ENCODE measurements at places on chromosomes 16 and 17. TPM values are rescaled to one million over a fixed set of nuclear protein-coding genes. Genes with fewer than 3 reads are reported as not detected.
A peak's percentile ranks its signal among the peaks of the same experiment; 100 is the strongest.

Gene BAIAP2
- 48.7 TPM for total RNA-seq

Gene NHLRC4
- 0.36 TPM for total RNA-seq

Gene MRPL12
- total RNA-seq: 59.8 TPM

Gene UQCRC2
- 283 TPM for total RNA-seq

Gene ZPBP2
- total RNA-seq: not detected

Gene RNU2-1
- total RNA-seq: 1,456 TPM

Gene KRTAP4-11
- total RNA-seq: not detected

Gene KRT39
- not detected for total RNA-seq

Gene TAT
- 0.26 TPM for total RNA-seq

Gene ZC3H7A
- total RNA-seq: 64.1 TPM

Gene SCARF1
- 16.3 TPM for total RNA-seq

Gene KRTAP3-1
- total RNA-seq: not detected

- DNase-seq: no peak
These were observed 13.8 kb upstream of the DUSP14 start for GRCh38 chr17:37475731-37476420.

DNA sequence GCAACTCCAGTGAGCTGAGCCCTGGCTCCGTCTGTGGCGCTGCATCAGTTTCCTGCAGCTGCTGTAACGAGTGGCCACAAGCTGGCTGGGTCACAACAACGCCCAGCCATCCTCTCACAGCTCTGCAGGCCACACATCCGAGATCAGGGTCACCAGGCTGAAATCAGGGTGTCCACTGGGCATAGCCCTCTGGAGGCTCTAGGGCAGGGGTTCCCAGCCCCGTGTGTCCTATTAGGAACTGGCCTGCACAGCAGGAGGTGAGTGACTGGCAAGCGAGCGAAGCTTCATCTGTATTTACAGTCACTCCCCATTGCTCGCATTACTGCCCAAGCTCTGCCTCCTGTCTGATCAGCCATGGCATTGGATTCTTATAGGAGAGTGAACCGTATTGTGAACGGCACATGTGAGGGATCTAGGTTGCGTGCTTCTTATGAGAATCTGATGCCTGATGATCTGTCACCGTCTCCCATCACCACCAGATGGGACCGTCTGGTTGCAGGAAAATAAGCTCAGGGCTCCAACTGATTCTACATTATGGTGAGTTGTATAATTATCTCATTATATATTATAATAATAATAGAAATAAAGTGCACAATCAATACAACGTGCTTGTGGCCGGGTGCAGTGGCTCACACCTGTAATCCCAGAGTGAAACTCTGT, 176.5 kb downstream of the SEC14L1 start:
- no peak for DNase-seq

GRCh38 chr17:35740997-35741931, 9.8 kb downstream of the RASL10B start:
- no peak for DNase-seq

GRCh38 chr16:23962001-23962400, 126.2 kb downstream of the PRKCB start:
- DNase-seq: peak; percentile 17

- DNase-seq: peak; percentile 67
These were observed 20.8 kb upstream of the ZNF423 start for GRCh38 chr16:49876716-49877129.

DNA sequence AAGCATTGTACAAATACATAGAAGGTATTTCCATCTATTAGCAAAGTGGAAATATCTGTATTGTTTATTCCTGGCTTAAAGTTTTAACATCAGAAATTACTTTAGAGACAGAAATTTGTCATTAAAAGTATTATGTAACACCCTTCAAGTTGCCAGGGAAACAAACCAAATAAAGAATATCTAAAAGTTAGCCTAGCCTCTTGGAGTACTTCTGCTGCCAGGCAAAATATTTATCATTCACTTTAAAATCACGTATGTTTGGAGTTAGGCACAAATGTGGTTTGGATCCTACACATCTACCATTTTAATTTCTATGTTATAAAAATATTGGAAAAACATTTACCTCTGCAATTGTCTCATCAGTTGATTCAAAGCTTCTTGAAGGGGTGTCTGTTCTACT, 14.7 kb downstream of the BRD7 start:
- DNase-seq: no peak

DNA sequence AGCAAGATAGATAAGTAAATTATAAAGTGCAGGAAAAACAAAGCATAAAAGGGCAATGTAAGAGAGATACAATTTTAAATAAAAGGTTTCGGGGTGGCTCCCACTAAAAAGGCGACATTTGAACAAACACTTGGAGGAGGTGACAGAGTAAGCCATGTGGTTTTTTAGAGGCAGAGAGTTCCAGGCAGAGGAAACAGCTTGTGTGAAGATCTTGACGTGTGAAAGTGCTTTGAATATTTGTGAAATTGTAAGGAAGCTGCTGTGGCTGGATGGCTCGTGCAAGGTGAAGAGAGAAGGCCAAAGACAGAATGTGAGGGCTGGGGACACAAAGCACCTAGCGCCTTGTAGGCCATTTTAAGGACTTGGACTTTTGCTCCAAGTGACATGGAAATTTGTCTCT, 28.6 kb upstream of the HYDIN start:
- DNase-seq: no peak

- peak; percentile 54 for DNase-seq
These were observed 24.9 kb upstream of the RFFL start for GRCh38 chr17:35088356-35088880.

DNA sequence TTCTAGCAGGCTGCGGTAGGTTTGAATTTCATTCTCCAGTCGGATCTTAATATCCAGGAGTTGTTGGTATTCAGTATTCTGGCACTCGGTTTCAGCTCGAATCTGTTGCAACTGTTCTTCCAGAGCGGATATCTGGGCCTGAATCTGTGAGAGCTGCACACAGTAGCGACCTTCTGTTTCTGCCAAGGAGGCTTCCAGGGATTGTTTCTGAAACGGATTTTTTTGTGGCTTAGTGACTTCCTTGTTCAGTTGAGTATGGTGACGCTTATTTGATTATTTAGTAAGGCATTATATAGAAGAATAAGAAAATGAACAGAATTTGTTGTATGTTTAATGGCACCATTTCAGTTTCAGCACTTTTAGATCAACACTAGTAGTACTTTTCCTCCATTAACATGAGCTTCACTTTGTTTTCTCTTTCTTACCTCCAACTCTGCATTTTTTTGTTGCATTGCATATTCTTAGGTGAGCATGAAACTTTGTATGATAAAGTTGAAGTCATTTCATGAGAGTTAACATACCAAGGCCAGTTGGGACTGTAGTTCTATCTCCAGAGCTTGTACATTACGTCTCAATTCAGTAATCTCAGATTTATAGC, 2.8 kb downstream of the KRT10 start:
- DNase-seq: no peak

DNA sequence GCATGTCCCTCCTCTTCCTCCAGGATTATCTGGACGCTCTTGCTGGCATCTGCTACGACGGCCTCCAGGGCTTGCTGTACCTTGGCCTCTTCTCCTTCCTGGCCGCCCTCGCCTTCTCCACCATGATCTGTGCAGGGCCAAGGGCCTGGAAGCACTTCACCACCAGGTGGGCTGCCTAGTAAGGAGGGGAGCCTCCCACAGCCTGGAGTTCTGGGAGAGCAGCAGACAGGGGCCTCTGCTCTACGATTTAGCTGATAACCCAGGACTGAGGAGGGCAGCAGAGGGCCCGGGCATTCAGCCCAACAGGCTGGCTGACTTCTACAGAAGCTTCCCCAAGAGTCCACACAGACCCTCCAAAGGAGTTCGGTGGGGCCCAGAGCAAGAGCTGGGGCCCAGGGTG, 21.8 kb upstream of the DNAI2 start:
- DNase-seq: no peak

DNA sequence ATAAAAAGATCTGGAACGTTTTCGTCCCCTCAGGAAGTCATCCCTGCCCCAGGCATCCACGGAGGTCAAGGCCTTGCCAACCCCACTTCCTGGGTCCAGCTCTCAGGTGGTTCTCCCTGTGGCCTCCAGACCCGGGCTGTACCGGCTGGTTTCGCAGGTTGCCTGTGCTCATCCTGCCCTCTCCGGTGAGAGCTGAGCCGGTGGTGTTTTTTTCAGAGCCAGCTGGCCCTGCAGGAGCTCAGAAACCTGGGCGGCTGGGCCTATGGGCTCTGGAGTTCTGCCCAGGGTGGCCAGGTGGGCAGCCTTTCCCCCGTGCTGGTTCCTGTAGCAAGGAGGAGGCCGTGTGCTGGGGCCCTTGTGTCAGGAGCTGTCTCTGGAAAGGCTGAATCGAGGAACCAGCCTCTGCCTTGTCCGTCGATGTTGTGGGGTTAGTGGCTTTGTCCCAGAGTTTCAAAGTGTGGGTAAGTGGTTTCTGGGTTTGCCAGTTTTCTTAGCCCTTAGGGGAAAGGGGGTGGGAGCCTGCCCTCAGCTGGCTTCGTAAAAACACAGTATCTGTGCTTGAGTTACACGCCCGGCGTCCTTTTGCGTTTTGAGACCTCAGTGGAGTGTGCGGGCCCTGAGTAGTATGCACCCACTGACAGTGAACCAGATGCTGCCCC, 23.6 kb downstream of the C16orf90 start:
- DNase-seq: no peak

DNA sequence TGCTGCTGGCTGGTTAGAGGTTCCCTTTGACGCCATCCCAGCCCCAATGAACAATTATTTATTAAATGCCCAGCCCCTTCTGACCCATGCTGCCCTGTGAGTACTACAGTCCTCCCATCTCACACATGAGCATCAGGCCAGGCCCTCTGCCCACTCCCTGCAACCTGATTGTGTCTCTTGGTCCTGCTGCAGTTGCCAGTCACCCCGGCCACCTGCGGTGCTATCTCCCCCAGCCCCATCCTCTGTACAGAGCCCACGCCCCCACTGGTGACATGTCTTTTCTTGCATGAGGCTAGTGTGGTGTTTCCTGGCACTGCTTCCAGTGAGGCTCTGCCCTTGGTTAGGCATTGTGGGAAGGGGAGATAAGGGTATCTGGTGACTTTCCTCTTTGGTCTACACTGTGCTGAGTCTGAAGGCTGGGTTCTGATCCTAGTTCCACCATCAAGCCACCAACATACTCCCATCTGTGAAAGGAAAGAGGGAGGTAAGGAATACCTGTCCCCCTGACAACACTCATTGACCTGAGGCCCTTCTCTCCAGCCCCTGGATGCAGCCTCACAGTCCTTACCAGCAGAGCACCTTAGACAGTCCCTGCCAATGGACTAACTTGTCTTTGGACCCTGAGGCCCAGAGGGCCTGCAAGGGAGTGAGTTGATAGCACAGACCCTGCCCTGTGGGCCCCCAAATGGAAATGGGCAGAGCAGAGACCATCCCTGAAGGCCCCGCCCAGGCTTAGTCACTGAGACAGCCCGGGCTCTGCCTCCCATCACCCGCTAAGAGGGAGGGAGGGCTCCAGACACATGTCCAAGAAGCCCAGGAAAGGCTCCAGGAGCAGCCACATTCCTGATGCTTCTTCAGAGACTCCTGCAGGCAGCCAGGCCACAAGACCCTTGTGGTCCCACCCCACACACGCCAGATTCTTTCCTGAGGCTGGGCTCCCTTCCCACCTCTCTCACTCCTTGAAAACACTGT, 11.3 kb downstream of the CX3CL1 start:
- no peak for DNase-seq

GRCh38 chr16:79429381-79430190, 171.0 kb downstream of the MAF start:
- DNase-seq: no peak

GRCh38 chr17:75524269-75524969, 1.1 kb upstream of the LLGL2 start:
- DNase-seq: no peak

DNA sequence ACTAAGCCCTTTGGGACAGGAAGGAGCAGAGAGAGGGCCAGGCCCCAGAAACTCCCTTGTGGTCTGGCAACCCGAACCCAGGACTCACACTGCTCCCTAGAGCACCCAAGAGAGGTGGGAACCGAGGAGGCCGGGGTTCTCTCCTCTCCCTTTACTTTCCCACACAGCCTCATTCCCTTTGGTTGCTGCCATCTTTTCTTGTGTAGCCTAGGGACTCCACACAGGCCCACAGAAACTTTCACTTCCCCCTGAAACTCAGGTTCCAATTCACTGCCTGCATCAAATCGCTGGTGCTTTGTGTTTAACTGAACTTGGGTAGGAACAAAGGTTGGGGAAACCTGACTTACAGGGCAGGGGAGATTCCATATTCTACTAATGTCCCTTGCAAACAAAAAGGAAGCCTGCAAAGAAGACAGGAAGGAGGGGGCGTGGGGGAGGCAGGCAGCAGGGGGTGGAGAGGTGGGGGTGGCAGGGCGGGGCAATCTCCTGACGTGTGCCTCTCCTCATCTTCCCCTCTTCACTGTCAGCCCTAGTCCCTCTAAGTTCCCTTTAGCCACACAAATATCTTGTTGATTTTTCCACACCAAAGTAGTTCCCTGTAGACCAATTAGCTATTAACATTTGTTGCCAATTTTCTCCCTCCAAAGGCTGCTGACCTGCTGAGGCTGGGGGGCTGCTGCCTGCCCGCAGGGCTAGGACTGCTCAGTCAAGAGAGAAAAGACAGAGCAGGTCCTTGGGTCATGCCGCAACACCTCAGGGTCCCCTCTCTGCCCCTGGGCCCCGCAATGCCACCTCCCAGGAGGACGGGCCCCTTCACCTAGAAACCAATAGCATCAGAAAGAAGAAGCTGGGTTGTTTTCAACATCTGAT, 8.0 kb downstream of the ST3GAL2 start:
- DNase-seq: peak; percentile 59

- no peak for DNase-seq
These were observed 136.0 kb upstream of the TNRC6C start for GRCh38 chr17:77822302-77823030.

GRCh38 chr17:4545217-4545951, 9.8 kb downstream of the MYBBP1A start:
- no peak for DNase-seq

- peak; percentile 55 for DNase-seq
These were observed 15.0 kb upstream of the SCIMP start for GRCh38 chr17:5249615-5250014.

- no peak for DNase-seq
These were observed 51.2 kb upstream of the MED9 start for GRCh38 chr17:17425591-17425990.

- DNase-seq: no peak
These were observed at the start of gene VAT1L for GRCh38 chr16:77788181-77789084. Gene VAT1L, plus strand, starts transcription at chr16:77788564. Its CDS starts 119 bp downstream, at chr16:77788683.

- no peak for DNase-seq
These were observed 55.6 kb downstream of the MMD start for GRCh38 chr17:55366020-55366481.

- no peak for DNase-seq
These were observed 52.3 kb upstream of the LGALS9 start for GRCh38 chr17:27578718-27579085.

- DNase-seq: no peak
These were observed 32.8 kb downstream of the WNT3 start for GRCh38 chr17:46785696-46786095.

DNA sequence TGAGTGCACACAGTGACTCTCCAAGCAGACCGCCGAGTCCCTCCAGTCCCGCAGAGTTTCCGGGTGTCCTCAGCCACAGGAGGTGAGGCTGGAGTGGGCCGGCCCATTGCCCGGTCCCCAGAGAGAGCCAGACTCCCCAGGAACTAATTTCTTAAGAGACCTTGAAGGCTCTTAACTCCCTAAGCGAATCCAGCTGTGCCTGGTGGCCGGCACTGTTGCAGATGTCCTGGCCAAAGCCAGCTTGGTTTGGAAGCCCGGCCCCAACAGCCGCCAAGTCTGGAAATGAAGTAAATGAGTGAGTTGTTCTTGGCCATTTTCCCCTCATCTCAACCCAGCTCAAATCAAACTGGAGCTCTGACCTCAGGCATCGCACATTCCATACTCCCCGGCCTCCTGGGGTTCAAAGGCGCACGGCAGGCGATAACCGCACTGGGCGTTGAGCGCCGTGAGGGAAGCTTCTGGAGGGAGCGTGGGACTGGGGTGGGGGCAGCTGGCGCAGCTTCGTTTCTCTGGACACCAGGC, 42.0 kb downstream of the CMIP start:
- DNase-seq: no peak
